ENCODE measurements at places on chromosomes 5 and 9.

- no peak for DNase-seq
Measured at GRCh38 chr5:150106674-150107426, 20.5 kb upstream of the CSF1R start.

DNA sequence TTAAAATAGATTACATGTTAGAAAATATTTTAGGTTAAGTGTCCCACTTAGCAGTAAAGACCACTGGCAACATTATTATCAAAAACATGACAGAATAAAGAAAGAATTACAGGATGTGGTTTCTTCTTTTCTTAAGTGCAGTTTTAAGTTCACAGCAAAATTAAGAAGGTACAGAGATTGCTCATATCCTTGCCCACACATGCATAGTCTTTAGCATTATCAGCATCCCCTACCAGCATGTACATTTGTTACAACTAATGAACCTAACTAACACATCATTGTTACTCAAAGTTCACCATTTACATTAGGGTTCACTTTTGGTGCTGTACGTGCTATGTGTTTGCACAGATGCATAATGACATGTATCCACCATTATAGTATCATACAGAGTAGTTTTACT lies 837.7 kb upstream of the CDH9 start:
- no peak for DNase-seq

DNA sequence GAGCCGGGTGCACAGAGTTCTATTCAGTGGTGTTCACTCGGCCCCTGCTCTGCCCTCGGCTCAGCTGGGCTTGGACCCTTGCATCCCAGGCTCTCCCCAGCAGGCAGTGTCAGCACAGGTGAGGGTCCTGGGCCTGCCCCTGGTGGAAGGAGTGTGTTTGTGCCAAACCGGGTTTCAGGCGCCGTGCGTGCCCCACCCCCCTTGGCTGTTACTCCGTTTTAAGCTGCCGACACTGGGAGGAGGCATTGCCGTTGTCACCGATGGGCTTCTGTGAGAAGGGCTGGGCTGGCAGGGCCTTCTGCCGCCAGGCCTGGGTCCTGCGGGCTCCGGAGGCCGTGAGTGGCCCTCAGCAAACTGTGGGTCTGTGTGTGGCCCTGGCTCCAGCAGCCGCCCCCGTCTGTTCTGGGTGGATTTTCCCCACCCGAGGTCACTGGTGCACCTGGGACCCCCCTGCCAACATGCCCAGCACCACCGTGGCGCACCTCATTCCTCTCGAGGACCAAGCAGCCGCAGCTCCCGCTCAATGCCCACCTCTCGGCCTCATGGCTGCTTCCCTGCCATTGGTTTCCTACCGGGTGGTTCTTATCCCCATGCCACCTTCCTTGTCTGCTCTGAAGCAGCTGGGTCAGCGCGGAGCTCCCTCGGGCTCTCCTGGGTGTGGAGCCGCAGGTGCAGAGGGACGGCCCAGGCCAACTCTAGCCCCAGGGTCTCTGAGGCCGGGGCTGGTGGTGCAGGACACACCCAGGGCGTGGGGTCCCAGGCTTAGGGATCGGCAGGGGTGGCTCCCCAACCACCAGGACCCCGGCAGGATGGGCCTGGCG lies 44.3 kb upstream of the EXOC3 start:
- DNase-seq: no peak

GRCh38 chr5:146475190-146475780 lies 28.2 kb downstream of the TCERG1 start:
- DNase-seq: no peak

GRCh38 chr5:13143630-13144029 lies 800.9 kb downstream of the DNAH5 start:
- no peak for DNase-seq
